ENCODE measurements at places on chromosomes 1 and 21.

GRCh38 chr1:12052008-12052573 lies 11.0 kb upstream of the TNFRSF8 start:
- DNase-seq: no peak

DNA sequence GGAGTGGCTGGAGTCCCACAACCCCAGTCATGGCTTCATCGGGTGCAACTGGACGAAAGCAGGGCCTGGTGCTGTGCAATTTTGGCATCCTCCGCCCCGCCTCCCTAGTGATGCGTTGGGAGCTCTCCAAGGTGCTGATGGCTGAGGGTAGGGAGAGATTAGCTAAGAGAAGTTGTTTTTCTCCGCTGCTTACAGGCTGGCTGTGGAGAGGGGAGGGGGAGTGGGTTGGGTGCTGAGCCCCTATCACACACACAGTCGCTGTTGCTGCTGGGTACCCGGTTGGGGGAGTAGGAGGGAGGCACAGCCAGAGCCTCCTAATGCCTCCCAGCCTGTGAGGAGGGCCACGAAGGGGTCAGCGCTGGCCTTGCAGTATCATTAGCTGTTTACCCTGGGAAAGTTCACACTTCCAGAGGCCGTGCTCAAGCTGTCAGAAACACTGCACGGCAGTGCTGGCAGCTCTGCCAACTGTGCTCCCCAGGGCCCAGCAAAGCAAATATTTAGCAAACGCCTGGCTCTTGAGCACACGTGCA lies 110.0 kb downstream of the GRIK3 start:
- DNase-seq: no peak

- no peak for DNase-seq
Measured at GRCh38 chr1:57307392-57308170, 116.3 kb downstream of the DAB1 start.

GRCh38 chr1:156191292-156191964 lies 2.5 kb upstream of the SLC25A44 start:
- DNase-seq: no peak

GRCh38 chr1:202578565-202578964 lies 131.7 kb downstream of the SYT2 start:
- no peak for DNase-seq

GRCh38 chr1:17603091-17603841 lies 63.8 kb downstream of the ARHGEF10L start:
- no peak for DNase-seq

GRCh38 chr1:205672970-205673369 lies 7.3 kb downstream of the SLC45A3 start:
- no peak for DNase-seq

- no peak for DNase-seq
Measured at GRCh38 chr1:9843576-9843945, 19.8 kb upstream of the CLSTN1 start.

DNA sequence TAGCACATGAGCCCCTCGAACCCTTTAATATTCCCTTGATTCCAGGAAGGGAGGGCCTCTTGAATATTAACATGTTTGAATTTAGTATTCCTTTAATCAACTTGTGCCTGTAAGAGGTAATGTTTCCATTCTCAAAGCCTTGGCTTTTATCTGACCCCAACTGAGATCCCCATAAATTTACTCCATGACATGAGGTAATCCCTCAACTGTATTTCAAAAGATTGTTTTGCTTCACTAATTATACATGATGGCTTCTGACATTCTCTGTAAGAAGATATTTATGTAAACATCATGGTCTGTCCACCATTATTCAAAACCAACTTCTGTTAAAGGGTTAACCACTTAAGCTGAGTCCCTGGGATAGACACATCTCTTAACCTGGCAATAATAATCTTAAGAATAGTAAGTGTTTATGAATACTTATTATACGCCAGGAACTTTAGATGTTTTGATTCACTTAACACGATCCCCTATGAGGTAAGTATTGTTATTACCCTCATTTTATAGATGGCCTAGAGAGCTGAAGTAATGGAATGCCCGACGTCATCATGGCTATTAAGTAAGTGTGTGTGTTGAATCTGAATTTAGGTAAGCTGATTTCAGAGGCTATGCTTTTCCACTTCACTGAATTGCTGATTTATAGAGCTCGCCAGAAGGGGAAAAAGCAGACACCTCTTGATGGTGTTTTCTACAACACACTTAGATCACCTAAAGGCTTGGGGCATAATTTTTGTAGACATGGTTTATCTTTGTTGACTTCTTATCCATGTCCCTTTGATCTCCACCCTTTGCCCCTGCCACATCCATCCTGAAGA lies 11.1 kb downstream of the KRTAP19-1 start:
- DNase-seq: no peak

GRCh38 chr1:22754824-22755223 lies 44.2 kb downstream of the EPHB2 start:
- no peak for DNase-seq

GRCh38 chr1:209708297-209708696 lies 3.7 kb downstream of the HSD11B1 start:
- DNase-seq: no peak

- DNase-seq: no peak
Measured at GRCh38 chr1:235971020-235971419, 93.9 kb downstream of the NID1 start.

DNA sequence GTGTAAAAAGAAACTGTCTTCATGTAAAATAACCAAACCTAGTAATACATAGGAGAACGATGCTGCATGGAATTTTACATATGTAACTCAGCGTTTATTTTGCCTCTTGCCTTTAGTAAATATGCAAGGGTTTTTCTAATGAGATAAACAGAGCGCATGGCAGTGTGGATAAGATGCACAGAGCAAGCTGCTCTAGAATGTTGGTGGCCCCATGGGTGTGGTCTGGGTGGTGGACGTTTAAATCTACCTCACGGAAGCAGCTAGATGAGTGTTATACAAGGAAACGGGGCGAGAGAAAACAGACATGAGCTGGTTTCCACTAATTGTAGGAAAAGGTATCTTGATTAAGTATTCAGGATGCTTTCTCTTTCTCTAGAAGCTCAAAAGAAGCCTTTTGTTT lies 205.9 kb downstream of the DSCAM start:
- no peak for DNase-seq

DNA sequence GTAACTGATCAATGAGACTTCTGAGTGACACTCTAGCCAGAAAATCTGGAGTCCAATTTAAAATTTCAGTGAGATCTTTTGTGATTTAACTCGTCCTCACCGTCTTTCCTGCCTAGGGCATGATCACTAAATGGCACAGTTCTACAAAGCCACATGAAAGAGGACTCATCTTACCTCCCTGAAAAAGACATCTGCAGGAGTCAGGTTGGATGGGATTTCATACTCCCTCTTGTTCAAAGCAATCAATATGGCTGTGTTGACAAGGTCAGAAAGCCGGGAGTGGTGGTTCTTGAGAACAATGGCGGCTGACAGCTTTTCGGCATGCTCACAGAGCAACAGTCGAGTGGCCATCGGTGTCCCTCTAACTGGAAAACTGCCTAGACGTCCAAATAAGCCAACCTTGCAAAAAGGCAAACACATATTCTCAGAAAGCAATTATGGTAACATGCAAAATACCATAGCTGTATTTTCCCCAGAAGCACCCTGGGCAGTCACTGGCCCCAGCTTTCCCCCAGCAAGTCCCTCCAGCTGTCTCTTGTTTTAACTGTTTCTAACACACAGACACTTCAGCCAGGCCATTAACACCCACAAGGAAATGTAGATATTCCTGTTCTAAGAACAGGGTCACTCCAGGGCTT lies 36.6 kb upstream of the ACTA1 start:
- DNase-seq: no peak

DNA sequence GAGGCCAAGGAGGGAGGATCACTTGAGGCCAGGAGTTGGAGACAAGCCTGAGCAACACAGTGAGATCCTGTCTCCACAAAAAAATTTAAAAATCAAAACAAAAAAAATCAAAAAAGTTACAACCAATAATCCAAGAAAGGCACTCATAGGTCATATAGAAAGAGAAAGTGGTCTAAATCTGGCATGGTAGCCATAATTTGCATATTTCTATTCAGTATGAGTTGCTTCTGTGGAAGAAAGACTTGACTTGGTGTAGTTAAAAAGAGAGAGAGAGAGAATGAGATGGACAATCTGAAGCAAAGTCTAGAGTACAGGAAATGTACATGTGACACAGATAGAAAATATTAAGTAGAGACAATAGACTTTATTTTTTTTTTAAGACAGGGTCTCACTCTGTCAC lies 22.5 kb downstream of the JMJD4 start:
- DNase-seq: no peak

GRCh38 chr1:66182551-66183178 lies 351.3 kb upstream of the SGIP1 start:
- no peak for DNase-seq

DNA sequence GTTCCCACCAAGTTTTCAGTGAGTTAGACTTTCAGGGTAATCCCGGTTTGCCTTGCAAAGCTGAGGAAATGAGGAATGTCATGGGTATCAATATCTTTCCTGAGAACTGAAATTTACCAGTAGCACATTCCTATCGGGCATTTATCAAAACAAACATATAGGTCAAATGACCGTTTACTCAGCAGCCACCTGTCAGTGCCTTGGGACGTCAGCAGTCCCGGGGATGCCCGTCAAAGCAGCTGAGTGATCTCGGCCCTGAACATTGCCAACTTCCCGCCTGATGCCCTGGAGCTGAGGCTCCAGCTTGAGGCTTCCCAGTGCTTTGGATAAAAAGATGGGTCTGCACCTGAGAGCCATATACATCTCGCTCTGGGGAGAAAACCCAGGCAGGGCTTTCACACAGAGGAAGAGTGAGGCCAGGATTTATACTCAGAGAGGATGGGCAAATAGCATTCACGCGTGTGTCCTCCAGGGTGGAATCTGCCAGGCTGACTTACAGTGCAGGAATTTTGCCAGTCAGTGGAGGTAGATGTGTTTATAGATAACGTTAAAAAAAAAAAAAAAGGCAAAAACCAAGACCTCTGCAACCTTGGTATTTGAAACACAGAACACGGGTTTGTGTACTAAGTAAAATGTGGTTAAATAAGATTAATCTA lies 435.7 kb upstream of the VAMP3 start:
- DNase-seq: no peak

DNA sequence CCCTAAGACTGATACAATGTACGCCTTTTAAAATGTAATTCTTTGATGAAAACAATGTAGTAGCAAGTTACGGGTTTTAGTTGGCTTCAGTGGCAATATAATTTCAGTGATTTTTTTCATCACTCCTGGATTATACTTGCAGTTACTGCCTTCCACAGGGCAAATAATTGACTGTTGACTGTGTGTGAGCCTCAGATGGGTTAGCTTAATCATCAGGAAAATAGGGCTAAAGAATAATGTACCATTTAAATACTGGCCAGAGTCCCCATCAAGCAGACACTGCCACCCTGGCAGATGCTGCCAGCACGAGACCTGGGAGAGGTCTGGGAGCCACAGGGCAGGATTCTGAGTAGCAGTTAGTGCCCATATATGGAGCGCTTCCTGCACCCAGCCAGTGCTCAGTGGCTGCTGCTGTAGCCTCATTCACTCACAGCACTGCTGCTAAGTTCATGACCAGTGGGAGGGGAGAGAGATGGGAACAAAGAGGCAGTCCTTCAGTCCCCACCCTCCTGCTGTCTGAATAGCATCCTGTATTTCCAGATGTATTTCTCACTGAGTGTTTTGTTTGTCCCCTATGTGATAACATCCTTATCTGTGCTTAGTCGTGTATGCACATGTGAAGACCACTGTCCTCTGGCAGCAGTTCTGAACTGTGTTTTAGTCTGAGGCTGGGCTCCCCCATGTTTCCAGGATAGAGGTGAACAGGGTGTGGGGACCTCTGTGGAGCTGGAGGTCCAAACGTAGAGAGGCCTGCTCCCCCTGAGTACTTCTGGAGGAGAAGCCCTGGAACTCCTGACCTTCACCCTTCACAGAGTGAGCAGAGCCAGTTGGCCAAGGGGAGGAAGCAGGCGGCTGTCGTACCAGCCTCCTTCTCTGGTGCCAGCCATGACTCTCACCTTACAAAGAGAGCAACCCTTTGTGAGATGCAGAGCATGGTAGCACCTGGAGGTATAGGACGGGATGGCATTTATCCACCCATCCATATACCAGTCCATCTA lies 80.4 kb downstream of the ADARB1 start:
- no peak for DNase-seq

- no peak for DNase-seq
Measured at GRCh38 chr1:56447823-56448222, 131.5 kb downstream of the PLPP3 start.

DNA sequence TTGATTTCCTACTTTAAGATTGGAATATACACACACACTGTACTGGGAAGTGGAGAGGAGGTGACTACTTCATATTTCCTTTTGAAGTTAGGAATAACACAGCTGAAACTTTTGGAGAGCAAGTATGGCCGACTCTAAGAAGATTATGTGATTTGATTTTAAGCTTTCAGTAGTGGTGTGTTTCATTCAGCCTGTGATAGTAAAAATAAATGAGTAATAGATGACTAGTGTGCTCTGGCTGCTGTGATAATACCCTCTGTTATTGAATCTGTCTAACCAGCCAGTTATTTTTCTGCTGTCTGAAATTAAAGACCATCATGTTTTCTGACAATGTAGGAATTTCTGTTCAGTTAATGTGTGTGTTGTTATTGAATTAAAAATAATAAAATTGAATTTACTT lies 48.3 kb downstream of the CTTNBP2NL start:
- DNase-seq: no peak

DNA sequence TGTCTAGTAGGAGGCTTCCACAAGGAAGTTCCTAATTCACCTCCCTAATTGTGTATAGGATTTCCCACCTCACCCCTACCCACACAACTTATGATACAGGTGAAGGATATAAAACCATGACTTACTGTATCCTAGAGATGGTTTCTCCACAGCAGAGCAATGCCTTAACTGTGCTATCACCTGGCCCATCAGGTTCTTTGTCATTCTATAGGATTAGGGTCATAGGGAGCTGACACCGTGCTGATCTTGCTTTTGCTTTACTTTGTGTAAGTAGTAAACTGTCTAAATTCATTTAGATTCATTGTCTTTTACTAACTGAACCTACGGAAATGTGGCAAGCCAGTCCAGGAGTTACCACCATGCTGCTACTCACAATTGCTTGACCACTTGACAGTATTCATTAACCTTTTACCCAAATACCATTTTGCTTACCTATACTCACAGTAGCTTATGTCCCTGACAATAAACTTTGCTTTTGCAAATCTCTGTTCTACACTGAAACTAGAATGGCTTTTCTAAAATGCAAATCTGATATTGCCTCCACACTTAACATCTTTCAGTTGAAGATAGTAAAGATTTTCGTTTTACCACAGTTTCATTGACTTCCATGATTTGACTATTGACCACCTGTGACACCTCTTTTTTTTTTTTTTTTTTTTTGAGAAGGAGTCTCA lies 147.6 kb downstream of the IFI44 start:
- no peak for DNase-seq

- DNase-seq: no peak
Measured at GRCh38 chr1:5611431-5611830, 380.8 kb downstream of the NPHP4 start.

Measured in stimulated activated CD8-positive, alpha-beta memory T cell treated with anti-CD3 and anti-CD28 coated beads, Interleukin-15, amount 100 ng/mL, for 4 hours (primary cell).